ENCODE measurements at places on chromosomes 7 and 10.

GRCh38 chr7:113119429-113119828 is 1.1 kb upstream of the SMIM30 start:
- DNase-seq, result no peak

DNA sequence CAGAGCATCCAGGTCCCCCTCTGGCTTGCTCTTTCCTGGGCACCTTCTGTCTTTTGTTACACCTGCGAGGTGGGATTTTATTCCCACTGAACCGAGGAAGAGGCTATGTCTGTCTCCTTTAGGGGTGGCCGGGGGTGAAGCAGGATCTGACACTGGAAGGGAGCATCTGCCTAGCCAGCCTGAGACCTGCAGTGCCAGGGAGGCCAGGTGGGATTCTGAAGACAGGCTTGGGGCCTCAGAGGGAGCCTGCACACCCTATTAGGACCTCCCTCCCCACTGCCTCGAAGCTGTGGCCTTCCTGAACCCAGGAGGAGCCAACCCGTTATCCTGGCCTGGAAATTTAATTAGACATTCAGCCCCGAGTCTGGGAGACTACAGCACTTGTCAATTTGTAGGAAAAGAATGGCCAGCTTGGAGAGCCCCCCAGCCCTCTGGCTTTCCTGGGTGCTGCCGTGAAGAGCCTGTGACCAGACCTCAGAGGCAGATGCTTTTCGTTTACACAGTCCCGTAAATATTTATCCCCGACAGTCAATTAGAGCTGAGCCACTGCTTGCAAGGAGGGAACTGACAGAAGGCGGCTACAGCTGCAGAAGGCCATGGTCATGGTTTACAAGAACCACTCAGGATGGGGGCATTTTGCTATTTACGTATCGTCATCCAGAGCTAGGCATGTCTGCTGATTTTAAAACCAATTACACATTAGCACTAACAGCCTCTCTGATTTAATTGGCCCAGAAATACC is 19.7 kb downstream of the CHAT start:
- DNase-seq, result no peak

DNA sequence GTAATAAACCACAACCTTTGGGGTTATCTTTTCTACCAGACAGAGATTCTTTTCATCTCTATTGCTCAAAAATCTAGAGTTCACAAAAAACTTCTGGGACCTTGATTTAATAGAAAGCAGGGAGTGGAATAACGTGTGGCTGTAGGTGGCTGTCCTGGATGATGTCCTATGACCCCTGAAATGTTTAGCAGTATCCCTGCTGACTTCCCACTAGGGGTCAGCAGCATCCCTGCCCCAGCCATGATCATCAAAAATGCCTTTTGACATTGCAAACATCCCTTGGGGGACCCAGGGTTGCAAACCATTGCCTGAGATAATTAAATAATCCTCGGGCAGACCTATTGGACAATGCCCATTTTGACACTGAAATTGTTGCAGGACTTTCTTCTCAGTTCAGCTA is 177.1 kb downstream of the USP6NL start:
- no peak for DNase-seq

- no peak for DNase-seq
Observed at GRCh38 chr10:130579913-130580312, 443.7 kb downstream of the GLRX3 start.

- no peak for DNase-seq
Observed at GRCh38 chr7:1607696-1608095, 37.9 kb upstream of the PSMG3 start.

- no peak for DNase-seq
Observed at GRCh38 chr7:69526570-69526969, 71.7 kb upstream of the AUTS2 start.

GRCh38 chr7:41104631-41105030 is 598.3 kb downstream of the INHBA start:
- DNase-seq, result no peak

- DNase-seq, result no peak
Observed at GRCh38 chr10:119910689-119911088, 18.2 kb downstream of the SEC23IP start.

DNA sequence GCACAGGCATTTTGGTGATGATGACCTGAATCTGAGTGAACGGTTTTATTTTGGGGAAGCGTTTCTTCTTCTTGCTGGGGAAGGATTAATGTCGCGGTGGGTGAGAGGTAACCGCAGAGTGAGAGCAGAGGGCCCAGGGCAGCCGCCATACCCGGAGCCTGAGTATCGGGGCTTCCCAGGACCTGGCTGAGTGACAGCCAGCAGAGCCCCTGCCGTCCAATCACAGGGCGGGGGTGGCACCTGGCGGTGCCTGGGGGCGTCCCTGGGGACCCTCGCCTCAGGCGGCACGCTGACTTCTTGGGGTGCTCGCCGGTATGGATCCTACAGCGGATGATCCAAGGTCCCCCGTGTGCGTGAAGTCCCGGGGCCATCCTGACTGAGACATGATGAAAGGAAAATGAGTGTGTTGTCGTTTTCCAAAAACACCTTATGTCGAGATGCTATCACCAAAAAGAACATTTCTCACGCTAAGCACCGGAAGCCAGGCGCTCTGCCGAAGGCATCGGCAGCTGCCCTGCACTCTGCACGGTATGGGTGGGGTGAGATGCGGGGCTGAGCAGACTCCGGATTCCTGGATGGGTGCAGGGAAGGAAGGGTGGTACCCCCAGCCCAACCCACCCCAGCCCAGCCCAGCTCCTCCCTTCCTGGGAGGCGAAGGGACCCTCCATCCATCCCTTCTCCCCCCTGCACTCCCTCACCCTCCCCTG is 227.9 kb upstream of the SHH start:
- no peak for DNase-seq

- no peak for DNase-seq
Observed at GRCh38 chr7:121544726-121545125, 148.6 kb upstream of the FAM3C start.

DNA sequence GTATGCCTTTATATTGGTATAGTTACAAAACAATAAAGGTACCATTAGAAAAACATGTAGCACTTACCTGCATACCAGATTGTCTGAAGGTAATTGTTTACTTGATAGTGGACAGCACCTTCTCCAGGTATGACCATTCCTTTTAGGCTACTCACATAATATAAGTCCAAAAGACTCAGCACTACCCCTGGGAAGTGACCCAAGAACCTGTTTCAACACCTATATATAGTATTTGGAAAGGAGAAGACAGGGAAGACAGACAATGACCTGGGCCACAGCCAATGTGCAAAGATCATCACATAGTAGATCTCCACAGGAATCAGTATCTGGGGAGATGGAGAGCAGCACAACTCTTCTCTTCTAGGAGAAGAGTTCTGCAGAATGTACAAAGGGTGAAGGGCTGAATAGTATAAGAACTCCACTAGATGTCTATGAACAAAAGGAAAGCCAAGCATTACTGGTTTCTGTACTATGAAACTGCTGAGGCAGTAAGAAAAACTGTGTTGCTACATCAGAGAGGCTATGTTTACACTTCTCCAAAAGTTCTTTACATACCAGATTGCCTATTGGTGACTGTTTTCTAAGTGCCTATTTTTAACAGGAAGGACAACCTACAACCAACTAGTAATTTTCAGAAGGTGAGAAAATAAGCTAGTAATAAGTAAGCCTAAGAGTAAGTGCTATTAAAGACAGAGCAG is 159.2 kb downstream of the BTAF1 start:
- no peak for DNase-seq

DNA sequence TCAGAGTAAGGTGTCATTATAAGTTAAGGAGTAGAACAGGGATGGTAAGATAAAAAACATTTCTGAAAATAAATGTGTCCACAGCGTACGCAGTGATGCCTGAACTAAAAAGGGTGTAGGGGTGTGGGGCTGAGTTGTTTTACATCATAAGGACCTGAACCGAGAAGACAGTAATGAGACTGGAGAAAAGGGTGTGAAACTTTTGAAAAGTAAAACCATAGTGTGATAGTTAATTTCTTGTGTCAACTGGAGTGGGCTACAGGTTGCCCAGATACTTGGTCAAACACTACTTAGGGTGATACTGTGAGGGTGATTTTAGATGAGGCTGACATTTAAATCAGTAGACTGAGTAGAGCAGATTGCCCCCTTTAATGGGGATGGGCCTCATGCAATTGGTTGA is 169.0 kb upstream of the PRPS1L1 start:
- DNase-seq, result no peak

- DNase-seq, result no peak
Observed at GRCh38 chr7:106018566-106019469, 55.8 kb downstream of the CDHR3 start.

- no peak for DNase-seq
Observed at GRCh38 chr10:558891-559766, 130.3 kb downstream of the DIP2C start.

DNA sequence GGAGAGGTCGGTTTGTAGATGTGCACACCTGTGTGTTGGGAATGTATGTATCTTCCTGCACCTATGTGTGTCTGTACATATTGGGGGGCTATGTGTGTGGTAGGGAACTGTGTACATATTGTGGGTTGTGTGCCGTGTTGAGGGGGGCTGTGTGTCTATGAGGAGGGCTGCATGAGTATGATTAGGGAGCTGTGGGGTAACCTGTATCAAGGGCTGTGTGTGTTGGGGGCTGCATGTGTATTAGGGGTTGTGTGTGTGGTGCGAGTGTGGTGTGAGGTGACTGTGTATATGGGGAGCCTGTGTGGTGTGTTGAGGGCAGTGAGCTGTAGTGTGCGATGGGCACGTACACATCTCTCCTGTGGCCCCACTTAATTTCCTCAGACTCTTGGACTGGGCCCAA is 22.2 kb upstream of the PAX2 start:
- no peak for DNase-seq

- DNase-seq, result no peak
Observed at GRCh38 chr7:81819861-81820260, 50.0 kb upstream of the HGF start.

GRCh38 chr10:121036431-121036830 is 185.3 kb downstream of the WDR11 start:
- DNase-seq, result no peak

- peak; percentile 42 for DNase-seq
Observed at GRCh38 chr7:120833546-120833945, 24.4 kb downstream of the TSPAN12 start.

- no peak for DNase-seq
Observed at GRCh38 chr10:33935350-33935749, 600.9 kb upstream of the NRP1 start.

GRCh38 chr7:80623503-80624252 is 14.8 kb upstream of the CD36 start:
- DNase-seq, result no peak
